A549 treated with dexamethasone at 1 μM for 4 hours (cell line): ENCODE measurements at places on chromosomes 3 and 15. TPM values are rescaled to one million over a fixed set of nuclear protein-coding genes. Genes with fewer than 3 reads are reported as not detected.

LDHAL6B gene
- total RNA-seq = 0.05 TPM in 1 of 5 replicates, not detected in the others

GHRL gene
- total RNA-seq = 0.15 TPM in 1 of 5 replicates, not detected in the others

BOC gene
- 4.5 to 5.3 TPM (median 4.6 TPM) in 5 replicates for total RNA-seq

PTPRG gene
- total RNA-seq = 2.3 to 3.8 TPM (median 3.4 TPM) in 5 replicates

TNFSF10 gene
- total RNA-seq = 0.08 to 0.16 TPM (median 0.13 TPM) in 5 replicates

SCAANT1 gene
- total RNA-seq = not detected in 5 replicates

PARL gene
- total RNA-seq = 63.1 to 70.8 TPM (median 67.5 TPM) in 5 replicates

ITIH4 gene
- total RNA-seq = 0.25 to 1.0 TPM (median 0.63 TPM) in 5 replicates

NR2E3 gene
- 0.09 to 0.41 TPM (median 0.23 TPM) in 5 replicates for total RNA-seq

ATXN7 gene
- total RNA-seq = 4.2 to 7.9 TPM (median 6.2 TPM) in 5 replicates

NANOGP8 gene
- total RNA-seq = not detected in 5 replicates

GOLGA8S gene
- 0.09 to 0.18 TPM (median 0.11 TPM) in 5 replicates for total RNA-seq

NMNAT3 gene
- total RNA-seq = 0.94 to 1.7 TPM (median 1.2 TPM) in 5 replicates

TLNRD1 gene
- 10.3 to 17.7 TPM (median 14.1 TPM) in 5 replicates for total RNA-seq

LRRK1 gene
- 11.0 to 19.6 TPM (median 17.9 TPM) in 5 replicates for total RNA-seq
